ENCODE measurements at places on chromosomes 2 and 18.
A peak's percentile ranks its signal among the peaks of the same experiment; 100 is the strongest.

GRCh38 chr2:2291500-2292260 lies 39.4 kb downstream of the MYT1L start:
- DNase-seq, result peak; percentile 72

- no peak for DNase-seq
These were observed 56.1 kb downstream of the NEDD4L start for GRCh38 chr18:58100154-58100553.

- no peak for DNase-seq
These were observed 126.1 kb downstream of the GALNT1 start for GRCh38 chr18:35707674-35708073.

- no peak for DNase-seq
These were observed 133.5 kb upstream of the UBE2E3 start for GRCh38 chr2:180846756-180847472.

DNA sequence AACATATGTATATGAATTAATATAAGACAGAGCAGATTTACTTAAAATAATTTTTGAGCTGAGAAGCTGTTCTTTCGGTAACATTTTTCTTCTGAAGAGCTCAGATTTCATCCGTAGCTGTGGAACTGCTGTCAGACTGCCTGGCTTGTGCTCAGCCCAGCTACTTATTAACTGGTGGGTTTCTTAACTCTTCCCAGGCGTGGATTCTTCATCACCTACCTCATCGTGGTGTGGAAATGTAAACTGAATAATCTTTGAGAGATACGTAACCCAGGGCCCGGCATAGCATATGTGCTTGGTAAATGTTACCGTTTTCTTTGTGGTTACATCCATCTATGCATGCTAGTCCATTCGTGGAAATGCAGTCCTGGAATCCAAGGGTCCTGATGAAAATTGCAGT lies 145.0 kb downstream of the MCFD2 start:
- DNase-seq, result no peak

DNA sequence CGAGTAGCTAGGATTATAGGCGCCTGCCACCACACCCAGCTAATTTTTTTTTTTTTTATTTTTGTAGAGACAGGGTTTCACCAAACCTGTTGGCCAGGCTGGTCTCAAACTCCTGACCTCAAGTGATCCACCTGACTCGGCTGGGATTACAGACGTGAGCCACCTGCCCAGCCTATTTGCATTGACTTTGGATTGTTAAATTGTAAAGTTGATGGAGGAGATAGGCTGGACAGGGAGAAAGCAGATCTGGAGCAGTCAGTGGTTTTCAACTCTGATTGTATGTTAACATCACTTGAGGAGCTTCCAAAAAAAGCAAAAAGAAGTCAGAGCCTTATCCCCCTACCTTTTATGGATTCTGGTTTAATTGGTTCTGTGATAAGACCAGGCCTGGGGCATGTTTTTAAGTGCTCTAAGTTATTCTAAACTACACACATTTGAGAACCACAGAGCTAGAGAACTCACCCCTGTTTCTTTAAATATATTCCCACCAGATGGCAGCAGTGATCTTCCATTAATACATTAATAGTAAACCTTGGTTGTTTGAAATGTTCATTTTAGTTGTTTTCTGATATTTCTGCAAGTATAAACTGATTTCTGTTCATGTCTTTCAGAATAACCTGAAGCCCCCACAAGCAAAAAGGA lies 7.5 kb downstream of the C2orf49 start:
- no peak for DNase-seq

- DNase-seq, result no peak
These were observed 451.1 kb upstream of the NETO1 start for GRCh38 chr18:73318739-73319479.

- no peak for DNase-seq
These were observed 27.3 kb upstream of the THSD7B start for GRCh38 chr2:136738044-136738443.

- no peak for DNase-seq
These were observed 261.1 kb upstream of the ZEB2 start for GRCh38 chr2:144780983-144781382.

DNA sequence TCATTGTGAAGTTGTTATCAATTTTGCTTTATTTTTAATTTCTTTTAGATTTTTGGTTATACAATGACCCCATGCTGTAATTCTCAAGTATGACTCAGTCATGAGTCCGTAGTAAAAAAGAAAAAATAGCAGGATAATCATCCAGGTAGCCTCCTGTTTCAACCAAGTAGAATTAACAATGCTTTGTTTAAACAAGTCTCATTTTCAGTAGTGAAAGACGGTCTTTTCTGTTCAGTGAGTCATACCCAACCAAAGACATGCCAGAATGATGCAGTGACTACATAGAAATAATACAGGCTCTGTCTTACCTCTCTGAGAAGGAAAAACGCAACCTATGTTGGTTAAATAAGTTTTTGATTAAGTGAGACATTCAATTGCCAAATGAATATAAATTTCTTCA lies 67.8 kb upstream of the DSC1 start:
- no peak for DNase-seq

GRCh38 chr2:155141418-155141817 lies 442.9 kb downstream of the KCNJ3 start:
- no peak for DNase-seq

DNA sequence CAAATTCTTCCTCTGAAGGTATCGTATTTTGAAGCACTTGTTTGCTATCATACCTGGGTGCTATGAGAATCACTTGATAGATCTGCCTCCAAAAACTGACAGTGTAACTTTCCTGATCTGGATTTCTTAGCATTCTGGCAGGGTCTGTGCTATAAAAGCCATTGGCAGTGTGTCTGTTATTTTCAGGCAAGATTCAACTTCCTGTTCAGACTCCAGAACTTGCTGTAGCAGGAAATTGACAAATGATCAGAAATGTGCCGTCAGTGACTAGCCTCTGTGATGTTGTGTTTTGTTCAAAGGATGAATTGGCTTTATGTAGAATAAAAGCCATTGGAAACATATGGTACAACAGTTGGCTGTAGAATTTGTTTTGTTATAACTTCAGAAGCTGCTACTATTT lies 273.3 kb downstream of the PTPRM start:
- no peak for DNase-seq

DNA sequence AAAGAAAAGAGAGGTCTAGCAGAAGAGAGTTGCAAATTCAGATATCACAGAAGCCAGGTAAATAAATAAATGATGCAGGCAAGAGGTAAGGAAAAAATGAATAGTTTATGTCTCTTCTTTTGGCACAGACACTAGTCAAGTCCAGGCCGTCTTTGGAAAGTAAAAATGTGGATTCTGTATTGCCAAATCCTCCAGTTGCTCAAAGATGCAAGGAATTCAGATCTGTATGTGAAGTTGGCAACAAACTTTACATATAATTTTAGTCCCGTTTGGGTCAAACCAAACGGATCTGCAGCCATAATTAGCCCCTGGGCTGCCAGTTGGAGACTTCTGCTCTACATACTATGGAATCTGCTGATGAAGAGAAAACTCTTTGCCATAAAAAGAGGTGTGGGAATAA lies 200.5 kb upstream of the RND3 start:
- DNase-seq, result no peak

- DNase-seq, result no peak
These were observed 31.4 kb downstream of the FOSL2 start for GRCh38 chr2:28423856-28424605.

- DNase-seq, result no peak
These were observed 159.6 kb upstream of the ALPP start for GRCh38 chr2:232218778-232219495.

GRCh38 chr2:70062270-70062669 lies 25.0 kb upstream of the PCBP1 start:
- DNase-seq, result no peak

DNA sequence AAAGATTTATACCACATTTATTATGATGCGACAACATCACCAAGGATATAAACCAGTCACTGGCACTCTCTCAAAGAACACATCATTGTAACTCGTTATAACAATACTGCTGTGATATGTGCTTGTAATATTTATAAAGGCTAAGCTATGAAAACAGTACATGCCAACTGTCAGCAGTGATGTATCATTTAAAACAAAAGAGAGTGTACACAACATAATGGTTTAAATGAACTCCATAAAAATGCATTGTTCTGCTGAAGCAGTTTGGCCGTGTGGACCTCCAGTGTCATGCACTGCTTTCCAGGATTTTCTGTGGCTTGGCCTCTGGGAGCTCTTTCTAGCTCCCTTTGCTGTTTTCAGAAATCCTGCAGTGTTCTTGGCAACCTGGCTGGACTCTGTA lies 215.6 kb downstream of the MTX2 start:
- DNase-seq, result no peak

DNA sequence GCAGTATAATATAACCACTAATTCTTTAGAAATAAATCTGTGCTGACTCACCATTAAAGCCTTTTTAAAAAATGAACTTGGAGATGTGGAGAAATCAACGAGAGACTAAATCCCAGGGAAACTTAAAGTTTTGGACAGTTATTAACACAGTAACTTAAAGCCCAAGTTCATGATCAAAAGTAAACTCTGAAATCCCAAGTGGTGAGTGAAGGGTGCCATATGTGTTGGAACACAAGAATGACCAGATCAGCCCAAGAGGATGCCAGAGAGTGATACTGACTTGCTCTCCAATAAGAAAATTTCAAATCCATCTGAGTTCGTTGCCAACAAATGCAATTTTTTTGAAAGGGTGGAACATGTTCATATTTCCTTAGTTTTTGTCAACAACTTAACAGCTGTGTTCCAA lies 838.1 kb upstream of the ACVR2A start:
- no peak for DNase-seq

- DNase-seq, result no peak
These were observed 90.0 kb downstream of the CDC42EP3 start for GRCh38 chr2:37581433-37581832.

DNA sequence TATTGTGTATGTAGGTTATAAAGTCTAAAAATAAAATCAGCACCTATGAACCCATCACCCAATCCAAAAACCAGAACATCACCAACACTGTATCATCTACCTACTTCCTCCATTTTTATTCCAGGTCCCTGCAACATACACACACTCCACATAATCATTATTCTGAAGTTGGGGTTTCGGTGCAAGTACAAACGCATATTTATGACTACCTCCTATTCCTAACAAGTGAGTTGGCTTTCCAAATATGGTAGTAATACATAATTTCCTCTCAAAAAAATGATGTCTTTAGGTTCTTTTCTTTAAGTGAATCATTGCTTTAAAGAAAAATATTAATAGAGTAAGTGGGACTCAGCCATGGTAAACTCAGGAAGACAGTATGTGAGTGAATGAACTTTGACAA lies 3.3 kb downstream of the ACVR1 start:
- no peak for DNase-seq

DNA sequence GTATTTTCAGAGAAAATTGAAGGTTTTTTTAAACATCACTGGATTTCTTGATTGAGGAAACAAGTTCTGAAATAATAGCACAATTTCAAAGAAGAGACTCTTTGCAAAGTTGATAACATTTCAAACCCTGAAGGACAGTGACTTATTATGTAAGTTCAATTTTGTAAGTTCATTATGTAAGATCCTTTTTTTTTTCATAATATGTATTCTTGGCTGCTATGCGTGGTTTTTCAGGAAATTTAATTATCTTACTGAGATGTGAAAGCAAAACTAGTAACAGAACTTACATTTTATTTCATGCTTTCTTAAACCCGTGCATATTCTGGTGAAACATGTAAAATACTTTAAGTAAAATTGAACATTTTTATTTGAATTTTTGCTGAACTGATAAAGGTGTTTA lies 65.4 kb downstream of the RIF1 start:
- no peak for DNase-seq

DNA sequence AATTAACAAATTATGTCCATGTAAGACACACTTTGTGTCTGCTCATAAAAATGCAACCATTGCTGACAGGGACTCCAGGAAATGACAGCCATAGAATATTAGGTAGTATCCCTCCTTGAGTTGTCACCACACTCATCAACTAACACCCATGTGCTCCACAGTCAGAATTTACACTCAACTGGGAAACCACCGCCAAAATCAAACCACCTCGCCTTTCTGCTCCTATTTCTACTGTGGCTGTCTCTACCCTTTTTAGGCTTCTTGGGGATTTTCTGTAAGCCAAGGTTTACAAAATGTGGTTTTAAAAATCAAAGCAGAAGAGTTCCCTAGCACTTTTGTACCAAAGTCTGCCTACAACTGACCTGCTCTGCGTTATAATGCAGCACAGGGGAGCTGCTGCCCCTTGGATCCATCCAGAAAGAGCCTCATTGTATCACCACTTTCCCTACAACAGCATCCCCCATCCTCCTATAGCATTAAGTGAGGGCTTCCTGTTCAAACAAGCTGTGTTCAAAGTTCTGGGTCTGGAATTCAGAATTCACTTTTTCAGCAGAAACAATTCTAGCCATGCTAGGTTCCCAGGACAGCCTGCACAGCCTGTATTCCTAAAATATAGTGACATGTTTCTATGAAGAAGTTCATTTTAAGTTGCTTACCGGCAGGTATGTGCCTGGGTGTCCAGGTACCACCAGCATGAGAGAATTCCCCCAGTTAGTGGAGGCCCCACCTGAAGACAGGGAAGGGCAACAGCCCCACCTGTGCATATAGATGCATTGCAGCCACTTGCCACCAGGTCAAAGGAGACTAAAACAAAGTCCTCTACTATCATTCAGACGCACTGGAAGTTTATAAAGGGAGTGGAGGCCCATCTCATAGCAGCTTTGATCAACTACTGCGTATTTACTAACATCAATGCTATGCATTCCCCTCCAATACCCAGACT lies 104.3 kb downstream of the MYO5B start:
- DNase-seq, result no peak

GRCh38 chr2:188940171-188940570 lies 34.0 kb upstream of the COL3A1 start:
- no peak for DNase-seq

GRCh38 chr2:11949732-11950523 lies 203.5 kb downstream of the LPIN1 start:
- DNase-seq, result no peak

- peak; percentile 29 for DNase-seq
These were observed 242.7 kb upstream of the MYT1L start for GRCh38 chr2:2573658-2574293.

GRCh38 chr2:150621526-150622213 lies 134.2 kb upstream of the RND3 start:
- DNase-seq, result no peak

DNA sequence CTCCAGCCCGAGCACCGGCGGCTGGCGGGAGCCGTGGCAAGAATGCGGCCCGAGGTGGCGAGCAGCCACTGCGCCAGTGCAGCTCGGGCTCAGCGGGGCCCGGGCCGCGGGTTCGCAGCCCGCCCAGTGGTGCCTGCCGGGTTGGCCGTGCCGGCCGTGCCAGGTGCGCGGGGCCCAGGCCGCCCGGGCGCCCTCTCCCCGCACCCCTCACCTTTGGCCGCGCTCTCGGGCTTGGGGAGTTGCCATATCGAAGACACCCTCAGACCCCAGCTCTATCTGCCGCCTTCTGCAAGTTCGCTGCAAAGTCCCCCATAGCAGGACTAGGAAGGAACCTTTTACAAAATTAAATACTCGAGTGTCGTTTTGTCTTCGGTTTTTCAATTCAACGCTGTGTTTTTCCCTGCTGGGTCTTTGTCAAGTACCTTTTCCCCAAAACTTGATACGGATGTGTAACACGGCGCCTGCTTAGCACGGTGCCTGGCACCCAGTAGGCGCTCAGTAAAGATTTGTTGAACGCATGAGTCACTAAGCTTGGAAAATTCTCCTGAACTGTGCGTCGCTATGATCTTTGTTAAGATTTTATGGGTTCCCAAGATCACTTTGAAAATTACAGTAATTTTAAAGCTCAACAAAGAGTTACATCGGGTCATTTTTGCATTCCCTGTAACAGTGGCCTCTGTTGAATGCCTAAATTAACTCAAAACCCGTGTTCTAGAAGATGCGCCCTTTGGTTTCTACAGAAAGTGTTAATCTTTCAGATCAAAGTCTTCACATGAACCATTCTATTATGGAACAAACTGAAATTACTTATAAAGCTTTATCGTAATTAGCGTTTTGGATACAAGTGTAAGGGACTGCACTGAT lies 750 bp downstream of the STRADB start:
- no peak for DNase-seq

GRCh38 chr2:99776206-99776905 lies 286.5 kb upstream of the REV1 start:
- DNase-seq, result no peak

Measured in ecto neural progenitor cell (in vitro differentiated cells).